ENCODE measurements at places on chromosomes 4 and X.

GRCh38 chr4:3875466-3875865, 109.3 kb downstream of the ADRA2C start:
- DNase-seq: no peak

GRCh38 chrX:154369449-154370299, 4.8 kb downstream of the FLNA start:
- peak; percentile 67 for DNase-seq

DNA sequence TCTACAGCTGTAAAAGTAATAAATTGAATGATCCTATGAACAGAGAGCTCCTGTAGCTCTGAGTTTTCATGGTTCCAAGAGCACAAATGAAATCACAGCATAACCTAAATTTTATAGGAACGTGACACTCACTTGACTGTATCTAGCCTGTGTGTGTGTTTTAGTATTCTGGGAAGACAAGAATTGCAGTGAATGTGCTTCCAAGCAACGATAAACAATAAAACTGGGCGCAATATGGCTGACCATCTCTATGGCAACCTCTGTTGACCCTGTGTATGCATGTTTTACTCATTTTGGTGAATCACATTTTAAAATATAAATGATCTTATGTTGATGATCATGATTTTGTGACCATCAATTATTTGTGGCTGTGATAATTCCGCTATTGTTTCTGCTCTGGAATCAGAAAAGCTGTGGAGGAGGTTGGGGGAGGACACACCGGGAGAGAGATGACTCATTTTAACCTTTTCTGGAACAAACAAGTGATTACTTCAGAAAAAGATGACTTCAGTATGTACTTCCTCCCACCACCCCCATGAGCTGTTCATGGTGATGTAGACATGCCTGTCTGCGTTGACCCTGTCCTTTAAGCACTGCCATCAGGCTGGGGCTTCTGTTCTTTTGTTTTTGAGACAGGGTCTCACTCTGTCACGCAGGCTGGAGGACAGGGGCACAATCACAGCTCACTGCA, 31.8 kb downstream of the USP11 start:
- no peak for DNase-seq

DNA sequence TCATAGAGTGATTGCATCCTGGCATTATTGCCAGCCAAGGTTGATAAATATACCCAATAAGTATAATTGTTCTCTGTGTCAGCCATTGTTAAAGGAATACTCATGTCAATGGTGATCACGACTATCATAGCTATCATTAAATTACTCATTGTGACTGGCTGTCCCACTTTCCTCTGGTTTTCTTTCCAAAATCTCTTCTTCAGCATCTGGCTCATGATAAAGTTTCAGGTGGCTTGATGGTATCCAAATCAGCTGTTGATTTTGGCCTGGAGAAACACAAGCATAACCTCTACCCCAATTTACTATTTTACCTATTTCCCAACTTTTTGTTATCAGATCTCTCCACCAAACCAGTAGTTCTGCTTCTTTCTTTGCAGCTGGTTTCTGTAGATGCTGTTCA, 67.1 kb upstream of the SPIN2A start:
- no peak for DNase-seq

GRCh38 chr4:15525080-15525479, 55.4 kb downstream of the CC2D2A start:
- DNase-seq: no peak

DNA sequence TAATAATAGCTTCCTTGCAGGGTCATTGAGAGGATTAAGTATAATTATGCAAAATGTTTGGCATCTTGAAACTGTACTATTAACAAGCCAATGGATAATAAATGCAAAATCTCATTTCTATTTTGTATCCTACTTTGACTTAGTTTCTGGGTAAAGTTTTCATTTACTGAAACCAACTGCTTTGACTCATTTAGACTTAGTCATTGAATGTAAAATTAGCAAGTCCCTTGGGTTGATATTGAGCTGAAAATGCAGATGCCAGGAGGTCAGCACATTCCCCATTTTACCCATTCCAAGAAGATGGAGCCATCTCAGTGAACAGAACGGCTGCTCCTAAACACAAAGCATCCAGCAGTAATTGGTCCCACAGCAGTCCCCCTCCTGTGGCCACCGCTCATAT, 74.7 kb upstream of the GATB start:
- no peak for DNase-seq

DNA sequence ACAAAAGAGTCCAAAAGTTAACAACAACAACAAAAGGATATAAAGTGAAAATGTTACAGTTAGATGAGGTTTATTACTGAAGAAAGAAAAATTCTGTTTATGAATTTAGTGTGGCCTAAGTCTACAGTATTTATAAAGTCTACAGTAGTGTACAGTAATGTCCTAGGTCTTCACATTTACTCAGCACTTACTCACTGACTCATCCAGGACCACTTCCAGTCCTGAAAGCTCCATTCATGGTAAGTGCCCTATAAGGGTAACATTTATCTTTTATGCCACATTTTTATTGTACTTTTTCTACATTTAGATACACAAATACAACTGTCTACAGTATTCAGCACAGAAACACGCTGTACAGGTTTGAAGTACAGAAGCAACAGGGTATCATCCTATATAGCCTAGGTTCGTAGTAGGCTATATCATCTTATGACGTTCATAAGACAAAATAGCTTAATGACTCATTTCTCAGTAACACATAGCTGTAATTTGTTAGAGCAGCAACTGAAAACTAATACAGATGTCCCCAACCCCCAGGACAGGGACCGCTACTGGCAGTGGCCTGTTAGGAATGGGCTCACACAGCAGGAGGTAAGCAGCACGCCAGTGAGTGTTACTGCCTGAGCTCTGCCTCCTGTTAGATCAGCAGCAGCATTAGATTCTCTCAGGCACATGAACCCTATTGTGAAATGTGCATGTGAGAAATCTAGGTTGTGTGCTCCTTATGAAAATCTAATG, 61.3 kb downstream of the CENPC start:
- no peak for DNase-seq

DNA sequence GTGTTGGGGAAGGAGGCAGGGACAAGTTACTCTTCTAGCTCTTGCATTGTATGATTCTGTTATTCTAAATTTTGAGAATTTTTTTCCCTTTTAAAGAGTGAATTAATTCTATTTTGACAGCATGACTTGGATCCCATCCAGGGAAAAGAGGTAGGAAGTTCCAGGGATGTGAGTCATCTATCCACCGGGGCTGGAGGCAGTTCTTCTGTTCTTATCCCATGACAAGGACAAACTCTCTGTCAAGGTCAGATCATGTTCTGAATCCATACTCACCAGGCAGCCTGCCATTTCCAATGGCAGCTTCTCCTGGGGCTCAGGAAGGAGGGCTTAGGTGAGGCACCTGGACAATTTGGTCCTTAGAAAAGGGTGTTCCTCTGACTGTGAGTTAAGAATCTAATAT, 132.0 kb upstream of the MED14 start:
- no peak for DNase-seq

GRCh38 chr4:2384245-2384644, 34.2 kb downstream of the ZFYVE28 start:
- DNase-seq: no peak

DNA sequence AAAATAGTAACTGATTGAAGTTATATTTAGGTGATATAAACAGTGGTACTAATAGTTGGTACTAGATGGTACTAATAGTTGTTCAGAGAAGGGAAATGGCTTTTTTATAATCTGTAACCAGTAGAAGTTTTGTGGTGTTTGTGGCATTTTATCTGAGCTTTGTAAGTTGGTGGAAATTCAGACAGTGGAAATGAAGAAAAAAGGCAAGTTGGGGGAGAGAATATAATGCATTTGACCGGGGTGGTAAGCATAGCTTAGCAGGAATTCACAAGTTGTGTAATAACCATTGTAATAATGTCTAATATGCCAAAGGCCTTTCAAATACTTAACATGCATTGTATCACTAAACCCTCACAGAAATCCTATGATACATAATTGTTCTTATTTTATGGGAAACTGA, 36.3 kb downstream of the DTHD1 start:
- DNase-seq: no peak

DNA sequence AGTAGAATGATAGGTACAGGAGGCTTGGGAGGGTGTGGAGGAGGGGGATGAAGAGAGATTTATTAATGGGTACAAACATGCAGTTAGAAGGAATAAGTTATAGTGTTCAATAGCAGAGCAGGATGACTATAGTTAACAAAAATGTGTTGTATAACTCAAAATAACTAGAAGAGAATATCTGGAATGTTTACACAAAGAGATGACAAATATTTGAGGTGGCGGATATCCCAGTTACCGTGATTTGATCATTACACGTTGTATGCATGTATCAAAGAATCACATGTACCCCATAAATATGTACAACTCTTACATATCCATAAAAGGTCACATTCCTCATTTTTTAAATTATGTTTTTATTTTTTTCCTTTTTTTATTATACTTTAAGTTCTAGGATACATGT, 456.6 kb downstream of the MAGEB5 start:
- DNase-seq: no peak

DNA sequence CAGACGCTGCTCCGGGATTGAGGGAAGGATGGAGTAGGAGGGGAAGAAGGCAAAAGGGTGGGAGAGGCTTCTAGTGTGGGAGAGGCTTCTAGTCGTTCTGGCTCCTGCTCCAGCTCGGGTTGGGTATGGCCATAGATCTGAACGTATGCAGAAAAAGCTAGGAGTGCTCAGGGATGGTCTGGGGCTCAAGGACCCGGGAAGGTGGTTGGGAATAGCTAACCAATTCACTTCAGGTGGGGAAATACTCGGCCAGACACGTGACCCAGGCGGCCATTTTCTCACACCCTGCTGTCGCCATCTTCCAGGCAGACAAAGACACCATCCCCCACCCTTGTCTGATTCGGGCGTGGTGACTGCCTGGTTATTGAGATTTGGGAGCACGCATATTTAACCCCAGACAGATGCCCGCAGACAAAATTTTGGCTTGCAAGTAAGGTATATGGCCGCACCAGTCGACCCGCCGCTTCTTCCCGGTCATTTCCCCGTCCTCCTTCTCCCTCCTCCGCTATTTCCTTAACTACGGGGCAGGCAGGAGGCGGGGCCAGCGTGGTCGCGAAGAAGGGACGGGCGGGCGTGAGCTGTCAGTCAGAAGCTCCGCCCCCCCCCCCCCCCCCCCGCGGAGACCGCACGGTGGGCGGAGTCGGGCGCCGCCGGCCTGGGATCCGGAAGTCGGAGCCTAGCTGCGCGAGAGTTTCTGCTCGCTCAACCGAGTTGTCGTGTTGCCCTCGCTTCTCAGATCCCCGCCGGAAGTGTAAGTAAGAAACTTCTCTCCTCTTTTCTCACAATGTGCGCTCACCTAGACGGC, at the start of gene GNL3L:
Gene GNL3L, plus strand, starts transcription at position 668 of the 805 bp plus-strand sequence. CDS start 2,348 bp downstream, outside the sequence.
- no peak for DNase-seq

DNA sequence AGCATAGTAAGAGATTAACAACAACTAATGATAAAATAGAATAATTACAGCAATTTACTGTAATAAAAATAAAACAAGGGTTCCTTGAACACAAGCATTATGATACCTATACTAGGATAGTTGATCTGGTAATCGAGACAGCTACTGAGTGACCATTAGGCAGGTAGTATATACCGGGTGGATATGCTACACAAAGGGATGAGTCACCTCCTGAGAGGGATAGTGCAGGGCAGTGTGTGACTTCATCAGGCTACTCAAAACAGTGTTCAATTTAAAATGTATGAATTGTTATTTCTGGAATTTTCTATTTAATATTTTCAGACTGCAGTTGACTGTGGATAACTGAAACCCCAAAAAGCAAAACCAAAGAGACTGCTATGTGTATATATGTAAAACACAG, 9.7 kb upstream of the ANTXR2 start:
- DNase-seq: no peak

- DNase-seq: no peak
These were observed 32.3 kb upstream of the AFAP1 start for GRCh38 chr4:7971881-7972500.
